Kidney (tissue), 22 donors: ENCODE measurements at places on chromosomes 7 and 10. TPM values are rescaled to one million over a fixed set of nuclear protein-coding genes. Genes with fewer than 3 reads are reported as not detected.

The CDC14C gene
- total RNA-seq: not detected

The SPDYE2 gene
- 0.50 TPM for total RNA-seq

The TWIST1 gene
- total RNA-seq: 1.3 TPM

The GLI3 gene
- 11.1 TPM for total RNA-seq

The TSPAN12 gene
- total RNA-seq: 76.5 TPM

DNA sequence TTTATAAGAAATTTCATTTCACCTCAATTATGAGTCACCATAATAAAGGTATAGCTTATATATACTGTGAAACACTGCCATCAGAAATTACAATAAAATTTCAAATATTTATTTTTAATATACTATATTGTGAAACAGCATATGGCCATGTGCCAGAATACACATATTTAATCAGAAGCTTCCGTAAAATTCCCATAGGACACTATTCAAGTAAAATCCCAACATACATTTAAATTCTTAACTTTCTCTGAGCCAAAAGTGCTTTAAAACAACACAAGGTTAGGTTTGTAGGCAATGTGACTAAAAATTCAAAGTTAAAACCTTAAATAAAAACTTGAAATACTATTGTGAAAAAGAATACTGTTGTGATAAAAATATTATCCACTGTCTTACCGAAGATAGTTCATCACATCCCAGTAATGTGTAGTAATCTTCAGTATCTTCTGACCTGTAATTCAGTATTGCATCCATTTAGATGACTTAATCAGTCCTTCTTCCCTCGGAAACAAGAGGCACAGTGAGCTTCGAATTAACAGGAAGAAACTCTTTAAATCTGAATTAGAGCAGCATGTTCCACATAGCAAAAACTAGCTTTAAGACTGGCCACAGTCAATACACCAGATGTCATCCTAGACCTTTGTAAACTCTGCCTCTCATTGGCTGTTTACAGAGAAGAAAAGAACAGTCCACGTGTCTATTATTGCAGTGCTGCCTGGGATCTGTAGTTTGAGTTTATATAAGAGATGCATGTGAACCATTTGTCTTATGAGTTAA, at the start of gene DNAJC12:
TSS of gene DNAJC12 (minus strand) at position 648 of the 774 bp plus-strand sequence. CDS start at position 471, 177 bp downstream.
- peak; percentile 75 for DNase-seq

GRCh38 chr10:29878492-29878891, 180.9 kb downstream of the JCAD start:
- no peak for DNase-seq

DNA sequence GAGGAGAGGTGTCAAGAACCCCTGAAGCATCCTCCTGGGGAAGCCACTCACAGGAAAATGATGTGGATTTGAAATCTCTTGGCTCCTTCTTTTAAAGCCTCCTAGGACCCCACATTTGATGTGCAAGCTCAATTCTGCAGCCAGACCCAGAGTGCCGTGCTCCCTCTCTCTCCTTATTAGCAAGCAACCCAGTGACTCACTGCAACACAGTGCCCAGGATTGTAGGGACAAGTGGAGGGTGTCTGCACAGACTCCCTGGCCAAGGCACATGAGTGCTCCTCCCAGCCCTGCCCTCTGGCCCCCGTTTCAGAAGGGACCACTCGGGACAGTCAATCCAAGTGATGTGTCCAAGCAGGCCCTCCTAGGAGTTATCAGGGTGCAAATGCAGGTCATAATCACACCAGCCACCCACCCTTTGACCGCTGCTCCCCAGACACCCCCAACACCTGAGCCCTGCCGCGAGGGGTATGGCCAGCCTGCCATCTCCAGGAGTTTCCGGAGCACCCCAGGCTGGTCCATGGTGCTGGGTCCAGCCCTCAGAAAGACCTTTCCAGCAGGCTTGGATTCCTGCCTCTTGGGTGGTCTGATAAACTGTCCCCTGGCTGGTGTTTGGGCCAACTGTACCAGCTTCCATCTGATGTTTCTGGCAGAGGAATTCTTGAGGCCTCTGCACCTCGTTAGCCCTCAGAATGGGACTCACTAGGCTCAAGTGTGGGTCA, 54.5 kb upstream of the CXCL12 start:
- no peak for DNase-seq

DNA sequence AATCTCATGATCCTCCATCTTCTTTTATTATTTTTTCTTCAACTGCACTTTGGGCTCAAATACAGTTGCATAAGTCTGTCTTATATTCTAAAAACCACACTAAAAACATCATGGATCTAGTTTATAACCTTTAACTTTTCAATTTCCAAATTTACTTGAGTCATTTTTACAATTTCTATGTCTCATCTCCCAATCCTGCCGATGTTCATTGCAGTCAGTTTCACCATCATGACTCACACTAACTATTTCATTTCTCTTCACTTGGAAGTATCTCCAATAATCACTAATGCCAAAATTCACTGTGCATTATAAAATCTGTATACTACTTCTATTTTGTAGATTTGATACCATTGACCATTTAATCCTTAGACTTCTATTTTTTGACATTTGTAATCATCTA, 806.9 kb upstream of the SORCS1 start:
- no peak for DNase-seq

- no peak for DNase-seq
Observed at GRCh38 chr10:32349968-32350738, 3.2 kb upstream of the EPC1 start.

GRCh38 chr10:6062101-6062771, at the start of gene IL2RA:
Gene IL2RA (minus strand): TSS chr10:6062367. CDS start chr10:6062151, 216 bp downstream.
- no peak for DNase-seq

DNA sequence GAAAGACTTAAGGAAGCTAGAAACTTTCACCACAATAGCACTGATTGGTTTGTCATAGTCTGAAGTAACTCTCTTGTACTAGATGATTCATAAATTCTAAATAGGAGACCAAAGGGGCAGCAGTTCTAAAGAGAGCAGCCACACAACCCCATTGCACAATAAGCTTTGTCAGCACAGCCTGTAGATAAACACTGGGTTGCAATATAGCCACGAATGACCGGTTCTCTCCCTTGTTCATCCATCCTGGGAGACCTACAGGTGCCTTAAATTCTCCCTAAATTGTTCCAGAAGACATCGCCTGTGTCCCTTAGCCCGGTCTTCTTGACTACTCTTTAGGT, 167.0 kb downstream of the SNX13 start:
- no peak for DNase-seq

- DNase-seq: no peak
Observed at GRCh38 chr10:28661035-28661434, 16.3 kb upstream of the BAMBI start.

DNA sequence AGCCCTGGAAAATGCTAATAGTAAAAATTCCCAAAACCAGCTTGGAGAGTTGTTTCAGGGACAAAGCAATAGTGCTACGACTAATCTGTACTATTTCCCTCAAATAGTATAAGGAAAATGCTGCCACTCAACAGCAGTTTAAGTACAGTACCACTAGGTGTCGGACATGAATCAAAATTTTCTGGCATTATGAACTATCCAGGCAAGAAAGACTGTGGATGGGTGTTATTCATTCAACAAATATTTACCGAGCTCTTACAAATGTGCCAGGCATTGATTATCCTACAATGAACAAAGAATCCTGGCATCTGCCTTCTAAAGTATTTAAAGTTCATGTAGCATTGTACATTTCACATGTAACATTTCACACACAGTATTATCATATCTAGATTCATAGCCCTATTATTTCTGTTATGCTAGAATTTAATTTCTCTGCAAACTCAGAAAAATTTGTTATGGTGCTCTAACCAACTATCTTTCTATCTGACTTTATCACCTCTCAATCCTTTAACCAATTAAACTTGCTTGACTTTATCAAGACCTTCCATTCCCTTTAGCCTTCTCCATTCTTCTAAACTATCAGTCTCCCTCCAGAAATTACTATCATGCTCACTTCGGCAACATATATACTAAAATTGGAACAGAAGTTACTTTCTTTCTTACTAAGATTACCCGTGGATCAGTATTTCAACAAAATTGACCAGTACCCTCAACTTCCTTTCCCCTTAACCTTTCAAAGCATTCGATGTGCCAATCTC, 80.6 kb downstream of the ARHGAP21 start:
- no peak for DNase-seq

- DNase-seq: no peak
Observed at GRCh38 chr7:2873146-2873545, 29.0 kb upstream of the GNA12 start.

GRCh38 chr7:22771194-22771871, 44.3 kb downstream of the IL6 start:
- DNase-seq: no peak

GRCh38 chr10:12455766-12456165, 106.4 kb downstream of the CAMK1D start:
- no peak for DNase-seq

GRCh38 chr10:125396676-125397075, 236.3 kb upstream of the CTBP2 start:
- no peak for DNase-seq

DNA sequence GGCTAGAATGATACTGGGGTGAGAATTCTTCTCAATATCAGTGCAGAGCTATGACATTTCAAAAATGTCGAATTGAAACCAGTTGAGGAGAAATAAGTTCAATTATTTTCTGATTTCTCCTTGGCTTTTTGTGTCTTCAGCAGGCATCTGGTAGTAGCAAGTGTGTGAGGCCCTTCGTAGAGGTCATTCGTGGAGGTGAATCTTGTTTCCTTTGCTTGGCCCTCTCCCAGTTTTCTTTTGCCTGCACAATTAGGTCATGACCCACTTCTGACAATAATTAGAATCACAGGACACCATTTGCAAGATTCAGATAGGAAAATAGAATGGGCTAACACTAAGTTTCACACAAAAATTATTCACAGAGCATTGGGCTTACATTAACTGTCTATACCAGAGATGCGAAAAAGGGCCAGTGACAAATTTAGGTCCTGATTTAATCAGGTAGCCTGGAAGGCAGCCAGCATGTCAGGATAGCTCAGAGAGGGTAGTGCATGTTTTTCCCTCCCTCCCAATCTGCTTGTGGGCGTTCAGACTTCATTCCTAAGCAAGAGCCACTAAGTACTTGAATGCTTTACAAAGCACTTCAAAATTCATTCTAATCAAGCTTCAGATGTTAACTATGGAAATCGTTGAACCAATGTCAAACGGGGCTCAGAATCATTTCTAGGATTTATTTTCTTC, 24.0 kb upstream of the A1CF start:
- DNase-seq: no peak
